ENCODE measurements at places on chromosomes 2 and 18.
A peak's percentile ranks its signal among the peaks of the same experiment; 100 is the strongest.

GRCh38 chr2:239285071-239285931 lies 115.5 kb downstream of the HDAC4 start:
- DNase-seq, result peak; percentile 58

GRCh38 chr2:175808078-175808477 lies 194.0 kb downstream of the LNPK start:
- DNase-seq, result no peak

- DNase-seq, result no peak
These were observed 55.7 kb downstream of the ARHGEF33 start for GRCh38 chr2:38945372-38945771.

DNA sequence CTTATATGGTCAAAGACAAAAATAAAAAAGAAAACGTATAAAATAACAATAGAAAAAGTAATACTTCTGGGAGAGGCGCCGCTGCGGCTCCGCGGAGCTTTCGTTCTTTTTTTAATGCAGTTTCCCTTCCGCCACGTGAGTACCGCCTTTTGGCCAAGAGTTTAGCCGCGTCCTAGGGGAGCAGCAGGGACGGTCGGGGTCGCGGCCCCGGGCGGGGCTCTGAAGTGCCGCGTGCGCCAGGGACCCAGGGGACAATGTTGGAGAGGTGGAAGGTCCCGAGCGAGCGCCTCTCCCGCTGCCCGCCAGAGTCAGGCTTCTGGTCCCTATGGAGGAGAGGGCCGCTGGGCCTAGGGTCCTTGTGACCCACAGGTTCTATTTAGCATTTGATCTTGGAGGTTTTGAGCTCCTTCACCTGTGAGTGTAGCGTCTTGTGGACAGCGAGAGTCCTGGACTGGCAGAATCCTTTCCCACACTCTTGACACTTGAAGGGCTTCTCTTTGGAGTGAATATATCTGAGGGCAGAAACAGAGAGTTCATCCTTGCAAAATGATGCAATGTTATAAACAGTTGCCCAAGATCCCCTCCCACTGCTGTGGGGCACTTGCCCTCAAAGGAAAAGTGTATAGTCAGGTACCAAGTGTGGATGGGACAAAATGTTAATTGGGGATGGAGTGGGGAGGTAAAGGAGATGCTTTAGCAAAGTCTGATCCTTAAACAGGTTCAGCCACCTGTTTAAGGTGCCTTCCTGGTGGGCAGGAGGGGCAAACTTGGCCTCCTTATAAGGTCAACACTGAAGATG lies 6.3 kb downstream of the OSR1 start:
- DNase-seq, result no peak

DNA sequence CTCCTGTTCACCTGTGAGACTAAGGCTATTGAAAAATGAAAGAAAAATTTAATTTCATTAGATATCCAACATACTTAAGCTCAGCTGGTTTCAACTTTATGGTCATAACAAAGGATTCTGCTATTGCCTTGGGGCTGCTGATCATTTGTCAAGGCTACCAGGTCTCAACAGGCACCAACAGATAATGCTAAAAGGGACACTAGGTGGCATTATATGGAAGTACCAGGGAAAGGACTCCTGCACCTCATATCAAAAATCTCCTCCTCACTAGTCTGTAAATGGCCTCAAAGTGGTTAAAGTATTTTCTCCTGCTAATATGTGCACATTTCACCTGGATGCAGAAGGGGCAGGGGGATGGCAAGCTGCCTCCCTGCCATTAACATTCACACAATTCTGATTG lies 167.9 kb upstream of the REG3A start:
- DNase-seq, result no peak

DNA sequence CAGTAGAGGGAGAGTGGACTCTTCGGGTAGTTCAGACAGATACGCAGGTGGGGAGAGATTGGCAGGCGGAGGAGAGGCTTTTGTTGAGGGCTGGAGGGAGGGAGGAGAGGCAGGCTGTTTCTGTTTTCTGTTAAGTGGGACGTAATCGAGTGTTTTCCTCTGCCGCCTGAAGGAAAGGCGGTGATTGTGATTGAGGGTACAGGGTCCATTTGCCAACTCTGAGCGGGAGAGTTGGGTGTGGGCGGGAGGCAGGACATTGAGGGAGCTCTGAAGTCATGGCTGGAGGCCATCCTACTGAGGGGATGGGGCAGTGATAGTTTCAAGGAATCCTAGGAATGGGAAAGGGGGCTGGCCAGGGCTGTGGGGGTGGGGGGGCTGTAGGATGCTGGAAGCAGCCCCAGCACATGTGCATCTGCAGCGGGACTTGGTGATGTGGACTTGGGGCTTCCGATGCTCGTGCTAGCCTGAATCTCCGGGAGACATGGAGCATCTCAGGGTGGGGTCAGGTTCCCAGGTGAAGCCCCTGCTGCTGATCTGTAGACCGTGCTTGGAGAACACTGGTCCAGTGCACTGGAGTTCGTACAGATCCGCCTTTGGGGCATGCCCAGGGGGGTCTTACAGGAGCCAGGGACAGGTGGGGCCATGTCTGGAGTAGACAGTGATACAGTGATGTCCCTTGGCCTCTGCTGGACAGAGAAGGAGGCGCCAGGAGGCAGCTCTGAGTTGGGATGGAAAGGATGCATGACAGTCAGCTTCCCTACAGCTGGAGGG lies 167.5 kb downstream of the AGAP1 start:
- no peak for DNase-seq

DNA sequence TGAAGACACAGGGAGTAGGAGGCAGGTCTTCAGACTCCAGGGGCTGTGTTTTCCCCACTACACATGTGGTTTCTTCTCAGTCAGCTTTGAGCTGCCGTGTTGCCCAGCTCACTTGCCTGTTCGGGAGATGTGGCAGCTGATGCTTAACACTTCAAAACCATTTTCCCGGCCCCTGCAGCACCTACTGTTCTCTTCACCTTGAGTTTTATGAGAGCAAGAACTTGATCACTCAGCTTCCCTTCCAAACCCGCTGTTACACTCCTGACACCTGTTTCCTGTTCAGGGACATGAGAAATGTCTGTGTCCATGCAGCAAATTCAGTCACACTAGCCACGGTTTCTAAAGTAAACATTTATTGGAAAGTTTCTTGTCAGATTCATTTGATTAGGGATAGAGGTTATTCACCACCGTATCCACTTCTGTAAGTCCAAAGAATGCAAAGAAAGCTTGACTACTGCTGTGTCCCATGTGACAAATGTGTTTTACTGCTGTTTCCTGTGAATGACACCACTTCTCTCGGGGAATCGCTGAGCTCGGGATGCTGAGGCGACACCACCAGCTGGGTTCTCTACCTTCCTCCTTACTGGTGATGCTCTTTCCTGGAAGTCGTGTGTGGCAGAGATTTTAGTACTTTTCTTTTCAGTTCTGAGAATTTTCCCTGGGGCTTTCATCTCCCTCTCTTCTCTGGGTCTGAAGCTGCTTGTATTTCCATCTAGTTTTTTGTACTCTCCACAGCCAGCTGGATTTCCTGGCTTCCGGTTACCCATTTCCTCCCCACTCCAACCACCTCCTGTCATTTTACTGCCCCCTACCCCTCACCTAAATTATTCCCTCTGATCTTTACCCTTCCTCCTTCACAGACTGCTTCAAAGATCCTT lies 91.7 kb downstream of the KLF7 start:
- peak; percentile 45 for DNase-seq

- no peak for DNase-seq
These were observed 206.6 kb downstream of the DYSF start for GRCh38 chr2:71659868-71660518.

DNA sequence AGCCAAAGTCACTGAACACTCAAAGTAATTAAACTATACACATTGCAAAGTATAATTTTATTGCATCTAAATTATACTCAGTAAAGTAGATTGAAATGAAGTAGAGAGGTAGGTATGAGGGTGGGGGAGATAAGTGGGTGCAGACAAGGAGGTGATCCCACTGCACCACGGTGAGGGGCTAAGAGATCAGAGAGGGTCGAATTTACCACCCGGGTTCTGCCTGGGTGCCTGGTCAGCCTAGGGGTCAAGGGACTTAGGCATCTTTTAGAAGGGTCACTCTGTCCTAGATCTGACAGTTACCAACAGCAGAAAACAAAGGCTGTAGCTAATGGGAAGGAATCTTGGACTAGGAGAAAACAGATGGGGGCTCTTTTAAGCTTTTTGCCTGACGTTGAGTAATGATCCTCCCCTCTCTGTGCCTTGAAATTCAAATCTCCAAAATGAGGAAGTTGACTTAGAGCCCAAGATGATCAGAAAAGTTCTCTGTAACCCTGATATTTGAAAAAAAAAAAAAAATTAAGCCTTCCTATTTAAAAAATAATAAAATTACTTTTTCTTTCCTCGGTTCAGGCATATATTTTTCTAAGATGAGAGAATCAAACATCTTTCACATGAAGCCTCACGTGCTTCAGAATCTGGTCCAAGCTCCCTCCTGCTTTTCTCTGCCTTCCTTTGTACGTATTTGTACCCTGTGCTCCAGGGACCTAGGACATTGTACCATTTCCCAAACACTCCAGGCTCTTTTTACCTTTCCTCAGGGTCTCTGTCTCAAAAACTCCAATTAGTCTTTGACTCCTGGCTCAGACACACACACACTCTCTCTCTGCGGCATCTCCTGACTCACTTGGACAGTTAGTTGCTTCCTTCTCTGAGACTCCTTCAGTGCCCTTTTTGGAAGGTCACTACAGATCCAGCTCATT lies 353.9 kb downstream of the CYRIA start:
- DNase-seq, result no peak

GRCh38 chr2:48204750-48205136 lies 298.4 kb upstream of the FBXO11 start:
- DNase-seq, result no peak

DNA sequence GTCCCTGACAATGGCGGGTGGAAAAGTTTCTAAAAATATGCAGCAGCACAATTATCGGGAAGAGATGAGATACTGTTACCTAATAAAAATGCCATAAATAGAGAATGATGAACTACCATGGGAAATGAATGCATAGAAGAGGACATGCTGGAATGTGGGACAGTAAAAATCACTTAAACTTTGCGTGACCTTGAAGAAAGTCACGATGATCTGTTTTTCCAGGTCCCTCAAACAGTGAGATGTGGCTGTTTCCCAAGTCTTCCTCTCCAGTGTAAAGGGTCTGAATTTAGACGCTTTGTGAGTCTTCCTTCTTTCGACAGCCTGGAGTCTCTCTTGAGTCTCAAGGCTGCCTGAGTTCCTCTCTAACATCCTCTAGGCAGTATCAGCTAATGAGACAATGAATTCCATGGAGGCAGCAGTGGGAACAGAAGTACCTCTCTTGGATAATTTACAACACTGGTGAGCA lies 1.4 kb downstream of the CLUL1 start:
- no peak for DNase-seq

DNA sequence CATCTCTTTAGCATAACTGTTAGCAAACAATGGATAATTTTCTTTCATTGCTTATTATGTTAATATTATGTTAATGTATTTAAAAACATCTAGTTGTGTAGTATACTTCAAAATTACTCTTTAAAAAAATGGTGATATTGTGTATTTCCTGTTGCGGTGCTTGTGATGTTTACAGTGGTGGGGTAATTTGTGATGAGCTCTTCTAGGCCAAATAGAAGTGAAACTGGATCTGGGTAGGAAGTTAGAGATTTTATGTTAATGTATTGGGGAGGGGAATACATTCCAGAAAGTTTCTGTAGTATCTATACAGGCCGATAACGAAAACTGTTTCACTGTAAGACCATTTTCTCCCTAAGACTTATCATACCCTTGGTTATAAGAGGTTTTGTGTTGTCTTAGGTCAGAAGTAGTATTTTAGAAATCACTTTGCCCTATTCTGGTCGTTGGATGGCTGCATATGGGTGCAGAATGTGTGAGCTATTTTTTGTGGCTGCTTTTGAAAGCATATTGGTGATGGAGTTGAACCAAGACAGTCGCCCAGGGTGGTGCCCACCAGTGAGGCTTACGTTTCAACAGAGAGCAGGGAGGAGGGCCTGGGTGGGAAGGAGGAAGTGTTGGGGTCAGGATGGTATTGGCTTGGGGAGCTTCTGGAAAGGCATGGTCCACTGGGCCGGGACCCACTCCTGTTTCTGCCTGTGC lies 5.8 kb downstream of the TSHZ1 start:
- DNase-seq, result no peak

GRCh38 chr18:57970356-57971095 lies 73.5 kb upstream of the NEDD4L start:
- DNase-seq, result no peak

DNA sequence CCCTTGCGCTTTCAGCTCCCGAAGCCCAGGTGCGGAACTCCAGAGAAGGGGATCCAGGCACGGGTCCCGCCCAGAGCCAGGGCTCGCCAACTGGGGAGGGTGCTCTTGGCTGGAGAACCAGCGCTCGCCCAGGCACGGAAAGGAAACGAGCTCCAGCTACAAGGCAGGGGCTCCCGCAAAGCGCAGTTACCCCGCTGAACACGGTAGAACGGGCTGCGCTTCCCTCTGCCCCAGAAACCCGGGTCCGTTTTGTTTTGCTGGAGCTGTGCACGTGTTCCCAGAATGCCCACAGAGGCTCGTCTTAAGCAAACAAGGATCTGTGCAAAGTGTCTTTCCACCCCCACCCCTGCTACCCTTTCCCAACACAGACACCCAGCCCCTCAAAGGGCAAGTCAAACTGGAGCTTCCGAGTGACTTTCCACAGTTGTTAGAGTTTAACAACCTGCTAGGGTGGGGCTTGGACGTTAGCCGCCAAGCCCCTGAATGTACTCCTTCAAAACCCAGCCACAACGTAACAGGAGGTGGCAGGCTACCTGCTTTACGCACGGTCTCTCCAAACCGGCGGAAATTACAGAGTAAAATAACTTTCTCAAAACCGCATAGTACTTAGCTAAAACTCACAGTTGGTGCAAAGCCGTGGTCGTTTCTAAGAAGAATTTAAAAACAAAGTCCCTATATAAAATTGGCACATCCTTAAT lies 775 bp downstream of the RNF125 start:
- DNase-seq, result peak; percentile 62

GRCh38 chr18:42268798-42269197 lies 313.8 kb downstream of the PIK3C3 start:
- no peak for DNase-seq

- no peak for DNase-seq
These were observed 81.1 kb upstream of the OTOF start for GRCh38 chr2:26559044-26559405.

DNA sequence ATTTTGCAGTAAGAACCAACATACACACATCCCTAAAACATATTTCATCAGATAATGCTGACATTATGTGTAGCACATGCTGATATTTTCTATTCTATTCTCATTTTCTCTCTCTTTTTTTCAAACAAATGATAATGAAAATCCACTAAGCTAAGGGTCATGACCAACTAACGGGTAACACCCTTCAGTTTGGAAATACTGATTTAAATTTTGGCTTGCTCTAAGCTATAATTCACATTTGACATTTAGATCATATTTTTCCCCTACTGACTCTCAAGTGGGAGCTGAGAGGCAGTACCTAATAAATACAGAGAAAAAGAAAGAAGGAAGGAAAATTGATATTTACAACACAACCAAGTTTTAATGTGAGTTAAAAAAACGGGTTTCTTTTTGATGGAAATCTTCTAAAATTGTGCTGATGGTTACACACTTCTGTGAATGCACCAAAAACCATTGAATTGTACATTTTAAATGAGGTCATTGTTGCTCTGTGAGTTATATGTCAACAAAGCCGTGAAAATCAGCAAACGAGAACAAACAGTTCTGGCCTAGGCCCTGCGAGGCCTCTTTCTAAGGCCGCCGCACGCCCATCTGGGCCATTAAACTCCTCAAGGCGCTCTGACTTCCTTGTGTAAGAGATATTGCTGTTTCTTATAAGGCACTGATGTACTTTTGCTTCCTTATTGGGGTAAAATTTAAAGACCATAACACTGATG lies 124.2 kb downstream of the GALR1 start:
- no peak for DNase-seq

- no peak for DNase-seq
These were observed 8.8 kb downstream of the LBH start for GRCh38 chr2:30239986-30240752.

GRCh38 chr2:197124639-197125390 lies 185.8 kb downstream of the ANKRD44 start:
- DNase-seq, result no peak

GRCh38 chr2:212854116-212854515 lies 297.3 kb downstream of the IKZF2 start:
- no peak for DNase-seq

All from stimulated activated naive CD8-positive, alpha-beta T cell treated with anti-CD3 and anti-CD28 coated beads, Interleukin-15, amount 100 ng/mL, for 72 hours (primary cell).